ENCODE measurements at places on chromosomes 7 and 10. TPM values are rescaled to one million over a fixed set of nuclear protein-coding genes. Genes with fewer than 3 reads are reported as not detected.

DNA sequence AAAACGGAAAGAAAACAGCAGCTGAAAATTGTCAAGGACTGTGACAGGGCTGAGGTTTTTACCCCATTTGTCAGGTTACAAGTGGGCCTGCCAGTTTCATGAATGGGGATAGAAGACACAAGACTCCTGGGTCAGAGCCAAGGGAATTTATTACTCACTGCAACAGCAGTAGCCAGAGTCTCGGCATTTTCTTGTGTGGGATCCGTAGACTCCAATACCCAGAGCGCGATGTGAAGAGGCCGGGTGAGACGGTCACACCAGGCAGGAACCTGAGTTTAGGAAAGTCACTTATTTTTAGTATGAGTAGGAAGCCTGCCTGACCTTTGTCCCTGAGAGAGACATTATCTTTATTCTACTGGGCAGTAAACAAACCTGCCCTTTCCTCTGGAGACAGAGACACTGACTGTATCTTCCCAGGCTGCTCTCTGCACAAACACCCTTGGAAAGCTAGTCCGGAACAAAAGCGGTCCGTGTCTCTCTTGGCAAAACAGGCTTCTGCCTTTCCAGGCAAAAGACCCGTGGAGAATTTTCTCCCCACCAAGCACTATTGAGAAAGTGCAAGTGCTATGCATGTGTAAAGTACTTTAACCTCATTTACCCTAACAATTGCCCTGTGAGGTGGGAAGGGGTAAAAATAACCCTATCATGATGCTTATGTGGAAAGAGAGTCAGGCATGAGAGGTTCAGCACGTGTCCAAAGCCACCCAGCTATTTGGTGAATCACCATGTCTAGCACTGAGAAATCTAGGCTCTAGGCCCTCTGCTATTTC, 58.4 kb downstream of the JCAD start:
- peak overlapping the region; percentile 42 for H3K27ac ChIP-seq
- H3K4me3 ChIP-seq: no peak overlapping the region
- H3K4me1 ChIP-seq: peaks cover 25% of the 10 kb centered on the region
- H3K36me3 ChIP-seq: no peaks in the 10 kb centered on the region

- peaks cover 28% of the 10 kb centered on the region for H3K27me3 ChIP-seq
- no peaks in the 10 kb centered on the region for H3K4me1 ChIP-seq
- no peak overlapping the region for H3K4me3 ChIP-seq
- DNase-seq: no peak
- no peaks in the 10 kb centered on the region for H3K36me3 ChIP-seq
Measured at GRCh38 chr7:45580053-45580872, 6.1 kb downstream of the ADCY1 start.

GRCh38 chr7:4188651-4189050, 493.4 kb upstream of the FOXK1 start:
- no peak for DNase-seq
- H3K27me3 ChIP-seq: peaks cover 2% of the 10 kb centered on the region
- no peak overlapping the region for H3K27ac ChIP-seq
- H3K4me3 ChIP-seq: no peak overlapping the region
- H3K4me1 ChIP-seq: no peaks in the 10 kb centered on the region

DNA sequence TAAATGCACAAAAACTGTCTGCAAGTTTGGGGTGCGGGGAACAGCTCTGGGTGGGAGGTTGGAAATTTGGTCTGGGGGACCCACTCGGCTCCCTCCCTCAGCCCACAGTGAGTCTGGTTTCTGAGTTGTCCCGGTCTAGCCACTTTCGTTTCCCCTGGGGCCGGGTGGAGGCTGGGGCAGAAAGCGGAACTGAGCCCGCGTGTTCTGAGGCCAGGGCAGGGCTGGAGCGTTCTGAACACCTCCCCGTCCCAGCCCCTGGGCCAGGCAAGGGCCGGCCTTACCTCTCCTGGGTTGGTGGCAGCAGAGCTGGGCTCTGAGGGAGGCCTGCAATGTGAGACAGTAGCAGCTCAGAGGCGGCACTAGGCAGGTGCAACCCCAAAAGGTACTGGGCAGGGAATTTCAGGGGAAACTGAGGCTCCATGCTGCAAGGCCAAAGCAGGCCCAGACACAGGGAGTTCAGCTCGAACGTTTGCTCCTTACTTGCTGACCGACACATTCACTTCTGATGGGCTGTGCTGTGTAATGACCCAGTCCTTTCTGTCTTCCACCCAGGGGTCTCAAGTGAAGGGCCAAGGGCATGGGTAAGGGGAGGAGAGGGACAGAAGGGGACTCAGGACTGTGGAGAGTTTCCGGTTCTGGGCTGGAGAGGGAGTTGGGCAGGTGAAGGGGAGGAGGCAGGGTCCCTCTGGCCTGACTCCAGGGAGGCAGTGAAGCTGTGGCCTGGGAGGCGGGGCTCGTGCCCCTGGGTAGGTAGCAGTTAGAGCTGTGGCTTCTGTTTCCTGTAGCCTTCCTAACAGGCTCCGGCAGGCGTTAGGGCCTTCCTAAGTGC, 3.0 kb downstream of the IRF5 start:
- DNase-seq: no peak
- no peak overlapping the region for H3K4me3 ChIP-seq
- H3K27me3 ChIP-seq: peaks cover 40% of the 10 kb centered on the region
- no peaks in the 10 kb centered on the region for H3K36me3 ChIP-seq
- no peak overlapping the region for H3K27ac ChIP-seq

DNA sequence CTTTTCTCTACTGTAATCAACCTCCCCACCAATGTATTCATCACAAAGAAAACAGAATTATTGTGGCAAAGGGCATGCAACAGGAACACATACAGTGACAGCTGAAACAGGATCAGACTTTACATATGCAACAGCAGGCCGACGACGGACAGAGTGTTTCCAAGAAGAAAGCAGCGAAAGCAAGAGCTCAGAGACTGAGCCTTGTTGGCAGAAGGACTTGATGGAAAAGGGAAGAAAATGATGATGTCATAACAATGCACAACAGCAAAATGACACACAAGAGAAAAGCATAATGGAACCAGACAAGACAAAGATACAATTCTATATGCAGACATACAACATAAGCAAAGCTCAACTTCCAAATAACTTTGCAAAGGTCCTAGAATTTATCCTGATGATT, 106.5 kb downstream of the ARHGAP12 start:
- peaks cover 6% of the 10 kb centered on the region for H3K36me3 ChIP-seq
- H3K27me3 ChIP-seq: no peaks in the 10 kb centered on the region

- no peak for DNase-seq
- H3K36me3 ChIP-seq: no peaks in the 10 kb centered on the region
- H3K27me3 ChIP-seq: no peaks in the 10 kb centered on the region
- H3K4me1 ChIP-seq: no peaks in the 10 kb centered on the region
Measured at GRCh38 chr7:3230908-3231307, 70.1 kb upstream of the SDK1 start.

- H3K4me3 ChIP-seq: no peak overlapping the region
- peak; percentile 28 for DNase-seq
- H3K4me1 ChIP-seq: no peaks in the 10 kb centered on the region
- no peaks in the 10 kb centered on the region for H3K36me3 ChIP-seq
- peaks cover 29% of the 10 kb centered on the region for H3K27me3 ChIP-seq
Measured at GRCh38 chr7:98745722-98746318, 124.0 kb downstream of the TMEM130 start.

- H3K4me1 ChIP-seq: peaks cover 52% of the 10 kb centered on the region
- no peaks in the 10 kb centered on the region for H3K27me3 ChIP-seq
- H3K27ac ChIP-seq: peak overlapping the region; percentile 85
- no peaks in the 10 kb centered on the region for H3K36me3 ChIP-seq
- peak overlapping the region; percentile 68 for H3K4me3 ChIP-seq
- no peak for DNase-seq
Measured at GRCh38 chr10:10798864-10799192, 218.8 kb upstream of the CELF2 start.

- H3K4me3 ChIP-seq: no peak overlapping the region
- no peaks in the 10 kb centered on the region for H3K4me1 ChIP-seq
- no peak overlapping the region for H3K27ac ChIP-seq
- no peaks in the 10 kb centered on the region for H3K36me3 ChIP-seq
Measured at GRCh38 chr7:47889723-47890122, 58.5 kb downstream of the PKD1L1 start.

GRCh38 chr7:139494835-139495579, 11.5 kb upstream of the KLRG2 start:
- H3K27ac ChIP-seq: no peak overlapping the region
- DNase-seq: no peak
- H3K36me3 ChIP-seq: no peaks in the 10 kb centered on the region
- peaks cover 35% of the 10 kb centered on the region for H3K27me3 ChIP-seq

DNA sequence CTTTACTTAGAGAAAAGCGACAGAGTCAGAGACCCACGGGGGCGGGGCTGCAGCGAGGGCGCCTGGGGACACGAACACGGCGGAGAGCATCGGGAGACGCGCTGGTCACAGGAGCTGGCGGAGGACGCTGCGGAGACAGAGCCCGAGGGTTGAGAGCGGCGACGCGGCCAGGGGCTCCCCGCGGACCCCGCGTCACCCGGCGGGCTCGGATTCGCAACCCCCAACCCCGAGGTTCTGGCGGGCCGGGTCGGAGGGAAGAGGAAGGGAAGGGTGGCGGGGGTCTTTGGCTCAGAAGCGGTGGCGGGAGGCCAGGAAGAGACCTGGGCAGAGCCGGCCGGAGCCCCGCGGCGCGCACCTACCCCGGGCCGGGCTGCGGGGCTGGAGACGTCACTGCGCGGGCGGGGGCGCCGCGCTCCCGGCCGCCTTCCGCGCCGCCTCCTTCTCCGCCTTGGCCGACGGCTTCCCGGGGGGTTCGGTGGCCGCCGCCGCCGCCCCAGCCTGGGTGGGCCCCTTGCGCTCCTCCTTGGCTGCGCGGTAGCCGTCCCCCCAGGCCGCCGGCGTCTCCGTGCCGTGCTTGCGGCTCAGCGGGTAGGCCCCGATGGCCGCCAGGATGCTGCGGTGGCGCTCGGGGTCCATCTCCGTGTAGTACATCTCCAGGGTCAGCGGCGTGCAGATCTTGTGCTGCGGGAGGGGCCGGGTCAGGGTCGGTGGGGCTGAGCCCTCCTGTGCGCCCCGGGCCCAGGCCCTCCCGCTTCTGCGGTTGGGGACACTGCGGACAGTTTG, 11.1 kb downstream of the CALY start:
- no peaks in the 10 kb centered on the region for H3K36me3 ChIP-seq
- peak overlapping the region; percentile 41 for H3K4me3 ChIP-seq
- H3K4me1 ChIP-seq: peaks cover 16% of the 10 kb centered on the region
- peaks cover 16% of the 10 kb centered on the region for H3K27me3 ChIP-seq

- H3K4me1 ChIP-seq: peaks cover 50% of the 10 kb centered on the region
- DNase-seq: no peak
- peak overlapping the region; percentile 54 for H3K27ac ChIP-seq
Measured at GRCh38 chr10:99761365-99761764, 21.1 kb upstream of the ABCC2 start.

DNA sequence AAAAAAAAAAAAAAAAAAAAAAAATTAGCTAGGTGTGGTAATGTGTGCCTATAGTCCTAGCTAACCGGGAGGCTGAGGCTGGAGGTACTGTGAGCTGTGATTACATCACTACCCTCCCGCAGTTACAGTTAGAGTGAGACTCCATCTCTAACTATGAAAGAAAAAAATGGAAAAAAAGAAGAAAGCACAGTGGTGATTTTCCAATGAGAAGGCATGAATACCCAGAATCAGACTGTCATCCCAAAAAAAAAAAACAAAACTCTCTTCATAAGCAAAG, 269.9 kb upstream of the MKLN1 start:
- DNase-seq: no peak
- H3K4me3 ChIP-seq: no peak overlapping the region
- H3K36me3 ChIP-seq: peaks cover 34% of the 10 kb centered on the region
- peaks cover 9% of the 10 kb centered on the region for H3K27me3 ChIP-seq
- H3K4me1 ChIP-seq: peaks cover 53% of the 10 kb centered on the region

- H3K4me3 ChIP-seq: no peak overlapping the region
- H3K36me3 ChIP-seq: no peaks in the 10 kb centered on the region
- H3K4me1 ChIP-seq: no peaks in the 10 kb centered on the region
- no peaks in the 10 kb centered on the region for H3K27me3 ChIP-seq
- H3K27ac ChIP-seq: no peak overlapping the region
Measured at GRCh38 chr10:36325815-36326214, 683.7 kb upstream of the FZD8 start.

DNA sequence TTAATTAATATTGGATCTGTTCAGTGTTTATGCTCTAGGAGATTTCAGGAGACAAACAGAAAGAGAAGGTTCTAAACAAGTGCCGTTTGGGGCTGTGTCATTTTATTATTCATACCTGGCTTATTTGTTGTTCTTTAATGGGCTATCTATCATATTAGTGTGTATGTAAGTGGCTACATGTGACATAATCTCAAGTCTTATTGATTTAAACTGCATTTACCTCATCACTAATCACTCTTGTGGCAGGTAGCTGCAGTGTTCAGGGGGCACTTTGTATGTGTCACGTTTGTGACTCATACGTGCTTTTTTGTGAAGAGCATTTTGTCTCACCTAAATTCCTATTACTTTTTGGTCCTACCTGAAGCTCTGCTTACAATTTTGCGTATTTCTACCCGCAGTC, 95.4 kb downstream of the EXOC4 start:
- H3K36me3 ChIP-seq: peaks cover 33% of the 10 kb centered on the region
- no peak overlapping the region for H3K27ac ChIP-seq
- DNase-seq: no peak
- H3K27me3 ChIP-seq: no peaks in the 10 kb centered on the region
- H3K4me1 ChIP-seq: peaks cover 8% of the 10 kb centered on the region

DNA sequence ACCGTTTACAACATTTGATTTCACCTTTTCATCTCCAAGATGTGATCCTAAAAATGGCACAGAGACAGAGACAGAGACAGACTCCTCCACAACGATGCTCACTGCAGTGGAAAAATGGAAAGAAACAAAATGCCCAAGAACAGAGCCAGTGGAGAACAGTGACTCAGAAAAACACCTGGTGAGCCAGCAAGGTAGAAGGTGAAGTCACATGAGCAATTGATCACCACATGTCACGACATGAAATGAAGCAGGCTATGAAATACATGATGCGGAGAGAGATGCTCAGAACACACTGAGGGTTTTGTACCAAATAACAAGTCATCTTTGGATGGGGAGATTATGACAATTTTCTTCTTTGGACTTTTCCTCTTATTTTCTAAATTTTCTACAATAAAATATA, 3.5 kb downstream of the MSMB start:
- H3K4me1 ChIP-seq: no peaks in the 10 kb centered on the region
- H3K36me3 ChIP-seq: no peaks in the 10 kb centered on the region
- H3K4me3 ChIP-seq: no peak overlapping the region
- no peak overlapping the region for H3K27ac ChIP-seq
- DNase-seq: no peak

- no peaks in the 10 kb centered on the region for H3K36me3 ChIP-seq
- H3K27ac ChIP-seq: no peak overlapping the region
- H3K4me1 ChIP-seq: no peaks in the 10 kb centered on the region
- no peak for DNase-seq
- H3K27me3 ChIP-seq: peaks cover 62% of the 10 kb centered on the region
Measured at GRCh38 chr10:70913191-70913892, 25.0 kb upstream of the PCBD1 start.

- H3K27me3 ChIP-seq: no peaks in the 10 kb centered on the region
- peak; percentile 52 for DNase-seq
- H3K36me3 ChIP-seq: no peaks in the 10 kb centered on the region
- H3K27ac ChIP-seq: peak overlapping the region; percentile 8
- H3K4me3 ChIP-seq: peak overlapping the region; percentile 23
Measured at GRCh38 chr7:117259615-117260014, 63.2 kb downstream of the WNT2 start.

CCL24 gene
- not detected for total RNA-seq

TRPV5 gene
- total RNA-seq: not detected

FKBP6 gene
- not detected for total RNA-seq

SLC13A1 gene
- total RNA-seq: not detected

STEAP4 gene
- total RNA-seq: not detected

PTPN12 gene
- 63.3 TPM for total RNA-seq

AHR gene
- 37.3 TPM for total RNA-seq

All from HFFc6 (cell line).